ENCODE measurements at places on chromosomes 3 and 15.

DNA sequence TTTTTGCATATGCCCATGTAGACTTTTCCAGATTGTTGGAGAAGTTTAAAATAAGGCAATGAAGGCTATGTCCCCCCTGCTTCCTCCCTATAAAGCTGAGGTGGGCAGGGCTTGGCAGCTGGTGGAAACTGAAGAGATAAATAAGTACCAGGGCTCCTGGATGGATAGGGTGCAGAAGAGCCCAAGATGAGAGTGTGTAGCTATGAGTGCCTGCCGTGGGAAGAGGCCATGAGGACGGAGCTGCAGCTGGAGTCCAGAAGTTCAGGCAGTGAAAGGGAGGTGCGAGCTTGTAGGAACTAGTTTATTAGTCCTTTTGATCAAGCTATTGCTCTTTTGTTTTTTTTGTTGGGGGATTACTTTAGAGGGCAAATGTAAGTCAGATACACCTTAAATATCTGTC lies 52.4 kb downstream of the PHLDB2 start:
- no peak for DNase-seq

GRCh38 chr3:72517336-72517735 lies 330.9 kb downstream of the SHQ1 start:
- no peak for DNase-seq

DNA sequence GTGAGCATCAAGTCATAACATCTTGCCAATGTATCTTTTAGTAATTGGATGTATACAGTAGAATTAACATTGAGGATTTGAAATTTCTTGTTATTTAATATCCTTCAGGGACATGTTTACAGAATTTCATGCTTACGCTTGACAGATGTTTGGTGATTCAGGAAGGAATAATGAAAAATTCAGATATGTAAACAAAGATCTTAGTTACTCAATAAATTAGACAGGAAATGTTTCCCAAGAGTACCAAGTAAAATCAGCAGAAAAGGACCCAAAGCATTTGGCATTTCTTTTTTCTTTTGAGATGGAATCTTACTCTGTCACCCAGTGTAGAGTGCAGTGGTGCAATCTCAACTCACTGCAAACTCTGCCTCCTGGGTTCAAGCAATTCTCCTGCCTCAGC lies 4.7 kb upstream of the COL6A5 start:
- DNase-seq, result no peak

GRCh38 chr3:23404246-23404645 lies 201.1 kb downstream of the UBE2E2 start:
- no peak for DNase-seq

DNA sequence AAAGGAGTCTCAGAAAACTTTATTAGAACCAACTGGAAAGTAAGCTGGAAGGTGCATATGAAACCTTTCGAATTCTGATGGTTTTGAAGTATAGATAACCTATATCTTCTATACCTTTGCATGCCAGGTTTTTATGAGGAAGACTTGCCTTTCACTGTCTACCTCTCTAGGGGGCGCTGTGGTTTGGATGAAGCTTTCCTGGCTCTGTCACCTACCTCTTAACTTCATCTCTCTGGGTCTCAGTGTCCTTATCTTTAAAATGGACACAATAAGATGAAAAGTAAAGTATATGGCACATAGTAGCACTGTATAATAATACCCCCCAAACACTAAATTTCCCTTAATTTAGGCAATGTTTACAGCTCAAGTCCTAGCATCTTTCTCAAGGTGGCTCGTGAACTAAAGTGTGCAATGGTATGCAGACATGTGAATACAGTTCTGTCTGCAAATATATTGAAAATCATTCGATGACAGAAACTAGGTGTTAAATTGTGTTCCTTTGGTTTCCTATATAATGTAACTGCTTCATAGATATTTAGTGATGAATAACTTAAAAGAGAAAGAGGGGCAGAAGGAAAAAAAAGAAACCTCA lies 314.3 kb downstream of the CHST2 start:
- peak; percentile 5 for DNase-seq

GRCh38 chr3:72009851-72010443 lies 225.0 kb upstream of the PROK2 start:
- no peak for DNase-seq

DNA sequence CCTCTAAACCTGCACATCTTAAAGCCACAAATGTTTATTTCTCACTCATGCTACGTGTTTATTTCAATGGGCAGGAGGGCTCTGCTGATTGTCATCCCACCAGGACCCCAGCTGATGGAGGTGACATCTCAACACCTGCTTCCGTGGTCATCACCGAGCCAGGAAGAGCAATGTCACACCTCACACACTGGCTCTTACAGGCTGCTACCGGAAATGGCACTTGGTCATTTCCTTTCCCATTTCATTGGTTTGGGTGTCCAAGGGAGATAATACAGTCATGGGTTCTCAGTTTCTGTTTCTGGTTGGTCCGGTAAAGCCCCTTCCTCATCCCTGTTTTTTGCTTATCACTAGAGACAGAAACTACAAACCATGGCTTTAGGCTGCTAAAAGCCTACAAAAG lies 41.9 kb downstream of the ABHD2 start:
- no peak for DNase-seq

GRCh38 chr3:15387735-15388134 lies 39.6 kb downstream of the METTL6 start:
- no peak for DNase-seq

- no peak for DNase-seq
These were observed 32.5 kb downstream of the DCUN1D1 start for GRCh38 chr3:182947888-182948287.

GRCh38 chr15:20340931-20341661 lies 200.5 kb downstream of the GOLGA6L6 start:
- peak; percentile 48 for DNase-seq

DNA sequence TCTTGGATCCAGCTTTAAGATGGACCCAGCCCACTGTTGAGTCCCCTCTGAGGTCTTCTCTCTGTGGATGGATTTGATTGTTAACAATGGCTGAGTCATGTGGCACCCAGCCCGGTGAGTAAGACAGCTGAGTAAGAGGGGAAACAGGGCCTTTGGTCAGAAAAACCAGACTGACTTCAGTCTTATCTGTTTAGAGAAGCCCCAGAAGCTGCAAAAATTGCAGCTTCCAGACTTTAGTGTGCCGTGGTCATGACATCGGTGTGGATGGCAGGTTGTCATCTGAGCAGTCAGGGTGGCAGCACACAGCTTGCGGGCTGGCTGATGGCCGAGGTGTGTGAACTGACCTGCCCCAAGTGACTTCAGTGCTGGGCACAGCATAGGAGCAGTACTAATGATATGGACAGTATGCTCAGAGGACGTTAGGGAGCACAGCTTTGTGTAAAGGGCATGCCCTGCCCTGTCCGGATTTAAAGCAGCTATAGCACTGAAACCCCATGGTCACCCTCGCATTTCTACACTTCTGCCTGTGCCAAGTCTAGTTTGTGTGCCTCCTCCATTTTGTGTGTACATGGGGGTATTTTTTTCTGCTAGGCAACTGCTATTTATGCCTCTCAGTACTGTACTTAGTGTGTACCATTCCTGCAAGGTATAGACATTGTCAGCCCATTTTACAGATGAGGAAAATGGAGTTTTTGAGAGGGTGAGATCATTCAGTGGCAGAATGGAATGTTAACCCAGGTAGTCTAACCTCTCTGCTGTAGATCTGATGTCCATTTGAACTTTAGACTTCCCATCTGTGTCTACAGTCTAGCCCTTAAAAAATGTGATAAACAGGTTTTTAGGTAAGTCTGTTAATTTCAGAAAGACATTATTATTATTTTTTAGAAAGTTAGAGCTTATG lies 44.4 kb downstream of the FLNB start:
- DNase-seq, result no peak
